ENCODE measurements at places on chromosomes 2 and 18.

DNA sequence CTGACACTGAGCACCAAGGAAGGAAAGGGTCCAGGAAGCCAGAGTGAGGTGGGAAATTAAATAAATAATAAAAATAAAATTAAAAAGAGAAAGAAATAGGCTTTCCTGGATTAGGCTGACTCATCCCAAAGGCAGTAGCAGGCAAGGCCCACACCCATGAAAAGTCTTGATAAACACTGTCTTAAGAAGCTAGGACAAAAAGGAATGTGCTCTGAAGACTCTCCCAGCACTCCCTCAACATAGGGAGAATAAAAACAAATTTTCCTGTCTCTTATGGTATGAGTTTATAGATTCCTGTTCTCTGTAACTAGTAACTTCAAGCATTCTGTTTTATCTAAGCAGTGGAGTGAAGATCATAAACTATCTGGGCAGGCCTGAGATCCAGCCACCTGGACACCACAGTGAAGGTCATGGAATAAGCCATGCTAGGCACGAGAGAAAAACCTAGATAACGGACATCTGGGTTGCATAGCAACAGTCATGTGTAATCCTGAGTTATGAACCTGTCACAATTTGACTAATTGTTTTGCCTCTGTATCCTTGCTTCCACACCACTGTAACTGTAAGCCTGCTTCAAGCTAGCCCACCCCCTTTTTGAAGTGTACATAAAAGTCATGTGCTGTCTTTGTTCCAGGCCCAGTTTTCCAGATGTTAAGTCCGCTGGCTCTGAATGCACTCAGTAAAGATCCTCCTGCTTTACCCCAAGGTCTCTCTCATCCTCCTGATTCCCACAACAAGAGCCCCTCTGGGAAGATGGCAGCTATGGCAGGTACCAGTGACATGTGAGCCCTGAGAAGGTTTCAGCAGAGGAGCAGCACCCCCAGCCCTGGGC is 107.8 kb downstream of the NDUFA10 start:
- no peak for DNase-seq

DNA sequence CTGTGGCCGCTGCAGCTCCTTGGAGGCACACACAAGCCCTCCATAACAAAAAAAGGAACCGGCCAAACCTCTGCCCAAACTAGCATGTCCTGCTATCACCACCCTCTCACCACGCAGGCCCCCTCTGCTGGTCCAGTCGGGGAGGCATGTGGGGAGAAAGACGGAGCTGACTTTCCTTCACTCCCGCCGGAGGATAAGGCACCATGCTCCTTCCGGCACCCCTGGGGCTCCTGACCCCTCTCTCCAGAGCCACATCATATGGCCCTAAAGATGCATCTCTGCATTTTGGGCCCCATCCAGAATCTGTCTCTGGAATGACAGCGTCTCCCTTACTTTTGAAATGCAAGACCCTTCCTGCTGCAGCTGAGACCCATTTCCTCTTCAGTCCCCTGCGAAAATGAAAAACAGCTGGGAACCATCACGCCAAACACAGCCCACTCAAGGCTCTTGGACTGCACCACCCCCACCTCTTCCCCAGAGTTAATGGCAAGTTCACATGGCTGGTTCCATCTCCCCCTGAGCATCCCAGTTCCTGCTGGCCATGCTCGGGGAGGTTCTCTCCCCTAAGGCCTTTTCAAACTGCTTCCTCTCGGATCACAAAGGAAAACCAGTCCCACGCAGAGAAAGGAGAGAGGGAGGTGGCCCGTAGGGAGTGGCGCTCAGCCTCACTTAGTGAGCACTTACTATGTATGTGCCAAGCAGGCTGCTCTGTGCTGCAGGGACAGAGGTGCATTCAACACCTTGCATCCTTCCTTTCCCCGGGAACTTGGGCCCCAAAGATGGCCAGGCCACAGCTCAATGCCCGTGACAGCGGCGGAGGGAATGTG is 35.2 kb upstream of the MLPH start:
- no peak for DNase-seq

DNA sequence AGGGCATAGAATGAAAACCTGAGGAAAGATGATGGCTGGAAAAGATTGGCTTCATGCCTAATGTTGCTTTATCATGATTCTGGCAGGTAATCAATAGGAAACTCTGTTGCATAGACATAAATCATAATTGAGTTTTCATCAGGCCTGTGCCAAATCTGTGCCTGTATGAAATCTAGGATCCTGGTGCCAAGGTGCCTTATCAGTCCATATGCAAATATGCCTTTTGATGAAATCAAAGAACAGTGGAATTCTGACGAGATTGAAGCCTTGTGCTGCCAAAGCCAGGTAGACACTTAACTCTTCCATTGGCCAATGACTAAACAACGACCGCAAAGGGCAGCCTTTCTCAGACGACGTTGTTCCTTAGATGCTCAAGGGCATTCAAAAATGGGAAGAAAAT is 170.0 kb upstream of the CRIM1 start:
- DNase-seq = no peak

- DNase-seq = peak; percentile 37
Measured at GRCh38 chr18:5879479-5879882, 15.8 kb downstream of the TMEM200C start.

DNA sequence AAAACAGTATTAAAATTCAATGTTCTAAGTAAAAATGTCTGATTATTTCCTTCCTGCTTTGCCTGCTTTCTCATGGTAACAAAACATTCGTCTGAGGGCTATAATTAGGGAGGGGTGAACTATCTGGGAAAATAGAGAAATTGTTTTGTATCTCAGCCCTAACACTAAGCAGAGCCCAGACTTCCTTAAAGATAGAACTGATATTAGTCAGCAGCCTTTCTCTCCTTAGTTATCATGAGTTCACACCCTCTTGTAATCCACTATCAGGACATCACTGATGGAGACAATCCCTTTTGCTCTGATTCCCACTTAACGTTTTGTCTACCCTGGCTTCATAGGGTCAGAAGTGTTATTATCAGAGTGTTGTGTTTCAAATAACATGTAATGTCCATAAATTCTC is 701.1 kb upstream of the ZEB2 start:
- DNase-seq = no peak

DNA sequence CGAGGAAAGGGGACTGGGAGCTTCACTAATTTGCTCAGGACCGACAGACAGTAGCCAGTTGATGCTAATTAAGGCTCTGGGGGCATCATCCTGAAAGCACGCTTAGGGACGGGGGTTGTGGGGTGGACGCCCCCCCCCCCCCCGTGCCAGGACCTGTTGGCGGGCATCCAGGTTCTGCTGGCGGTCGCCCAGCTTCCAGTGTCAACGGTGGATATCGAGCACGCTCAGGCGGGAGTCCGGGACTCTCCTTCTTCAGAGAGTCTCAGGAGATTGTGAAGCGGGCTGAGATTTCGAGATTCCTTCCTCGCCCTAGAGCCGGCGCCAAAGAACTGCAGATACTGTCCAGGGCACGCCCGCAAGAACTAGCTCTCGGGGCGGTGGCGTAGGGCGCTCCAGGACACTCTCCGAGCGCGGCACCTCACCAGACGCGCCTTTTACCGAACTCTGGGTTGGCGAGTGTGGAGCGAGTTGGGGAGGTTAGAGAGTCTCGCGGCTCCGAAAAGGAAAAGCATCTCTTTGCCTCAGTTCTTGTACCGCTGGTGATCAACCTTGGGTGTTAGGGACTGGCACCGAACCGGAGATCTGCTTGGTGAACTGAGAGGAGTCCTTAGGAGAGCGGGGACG is 5.6 kb downstream of the RAX start:
- DNase-seq = no peak

GRCh38 chr2:215787565-215788178 is 225.7 kb downstream of the MREG start:
- DNase-seq = no peak

DNA sequence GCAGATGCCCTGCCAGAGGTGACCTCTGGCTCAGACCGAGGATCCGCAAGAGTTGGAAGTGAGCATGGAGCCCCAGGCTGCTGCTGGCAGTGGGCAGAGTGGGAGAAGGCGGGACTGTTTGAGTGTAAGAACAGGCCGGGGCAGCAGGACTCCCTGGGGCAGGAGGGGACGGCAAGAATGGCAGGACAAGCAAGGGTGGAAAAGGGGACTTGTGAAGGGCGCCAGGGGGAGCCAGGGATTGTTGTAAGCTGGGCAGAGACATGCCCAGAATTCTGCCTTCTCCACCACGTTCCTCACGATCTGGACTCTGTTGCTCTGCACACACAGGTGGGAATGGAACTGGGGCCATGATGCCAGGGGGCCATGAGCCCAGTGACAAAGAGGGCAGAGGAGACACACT is 72.3 kb upstream of the TMEM200C start:
- DNase-seq = no peak

- DNase-seq = no peak
Measured at GRCh38 chr18:22411446-22411845, 6.3 kb downstream of the CTAGE1 start.

- no peak for DNase-seq
Measured at GRCh38 chr2:118525346-118525745, 322.1 kb downstream of the EN1 start.

DNA sequence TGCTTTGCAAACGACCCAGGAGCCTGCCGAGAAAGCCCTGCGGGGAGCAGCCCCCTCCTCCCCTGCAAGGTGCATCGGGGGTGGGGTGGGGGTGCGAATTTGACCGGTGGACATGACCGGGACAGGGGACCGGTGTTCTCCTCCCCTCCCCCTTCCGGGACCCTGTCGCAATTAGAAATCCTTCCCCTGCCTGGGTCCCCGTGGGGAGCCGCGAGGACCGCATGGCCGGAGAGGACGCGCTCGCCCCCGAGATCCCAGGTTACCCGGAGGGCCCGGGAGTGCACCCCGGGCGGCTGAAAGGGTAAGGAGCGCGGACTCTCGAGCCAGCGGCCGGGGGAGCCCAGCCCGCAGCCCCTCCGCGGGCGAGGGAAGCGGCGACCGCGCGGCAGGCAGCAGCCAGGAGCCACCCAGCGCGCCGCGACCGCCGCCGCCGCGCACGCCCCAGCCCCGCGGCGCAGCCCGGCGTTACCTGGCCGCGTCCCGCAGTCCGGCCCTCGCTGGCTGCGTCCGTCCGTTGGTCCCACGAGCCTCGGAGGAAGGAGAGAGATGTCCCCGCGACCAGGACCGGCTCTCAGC is 482 bp downstream of the DLGAP1 start:
- no peak for DNase-seq

- peak; percentile 78 for DNase-seq
Measured at GRCh38 chr2:176704282-176704858, 435.1 kb downstream of the MTX2 start.

DNA sequence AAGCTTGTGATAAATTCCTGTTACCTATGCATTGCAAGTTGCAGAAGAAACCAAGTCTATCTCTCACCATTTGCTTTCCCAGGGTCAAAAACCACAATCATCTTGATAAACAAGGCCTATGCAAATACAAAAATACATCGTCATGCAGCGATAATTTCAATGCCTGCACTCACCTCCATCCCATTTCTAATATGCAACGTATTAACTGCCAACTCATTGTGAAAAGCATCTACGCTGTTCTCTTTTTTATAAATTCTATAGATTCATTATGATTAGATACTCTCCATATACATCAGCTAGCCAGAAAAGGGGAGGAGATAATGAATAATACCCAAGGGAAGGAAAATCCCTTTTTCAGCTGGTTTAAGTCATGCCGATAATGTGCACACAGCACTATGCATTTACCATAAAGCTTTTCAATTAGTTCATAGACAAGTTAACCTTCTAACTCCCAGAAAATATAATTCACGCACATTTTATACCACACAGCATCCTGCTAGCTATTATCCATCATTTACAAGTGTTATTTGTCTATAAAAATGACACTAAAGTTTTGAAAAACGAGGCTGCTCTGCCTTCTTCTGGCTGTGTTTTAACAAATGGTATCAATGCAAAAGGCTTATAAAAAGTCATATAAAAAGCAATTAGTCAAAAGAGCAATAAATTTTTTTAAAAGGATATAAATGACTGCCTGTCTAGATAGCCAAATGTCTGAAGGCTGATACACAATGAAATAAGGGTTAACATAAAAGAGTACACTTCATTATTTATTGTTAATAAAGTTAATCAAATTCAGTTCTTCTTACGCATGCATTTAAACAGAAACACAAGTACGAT is 77.6 kb downstream of the AFF3 start:
- DNase-seq = peak; percentile 13

DNA sequence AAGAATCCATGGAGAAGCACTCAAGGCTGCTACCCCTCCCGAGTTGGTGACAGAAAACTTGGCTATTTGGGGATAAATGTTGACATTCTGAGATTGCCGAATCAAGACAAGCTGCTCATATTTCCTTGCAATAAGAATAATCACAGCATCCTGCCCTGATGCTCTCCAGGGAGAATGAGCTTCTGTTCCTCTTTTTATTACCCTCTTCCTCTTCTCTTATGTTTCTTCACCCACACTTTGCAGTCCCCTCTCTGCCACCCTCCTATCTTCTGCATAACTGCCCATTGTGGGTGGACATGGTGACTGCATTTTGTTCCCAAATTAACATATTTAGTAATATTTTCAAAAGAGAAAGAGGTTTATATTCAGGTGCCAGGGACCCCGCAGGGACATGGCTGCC is 11.9 kb upstream of the MSGN1 start:
- no peak for DNase-seq

DNA sequence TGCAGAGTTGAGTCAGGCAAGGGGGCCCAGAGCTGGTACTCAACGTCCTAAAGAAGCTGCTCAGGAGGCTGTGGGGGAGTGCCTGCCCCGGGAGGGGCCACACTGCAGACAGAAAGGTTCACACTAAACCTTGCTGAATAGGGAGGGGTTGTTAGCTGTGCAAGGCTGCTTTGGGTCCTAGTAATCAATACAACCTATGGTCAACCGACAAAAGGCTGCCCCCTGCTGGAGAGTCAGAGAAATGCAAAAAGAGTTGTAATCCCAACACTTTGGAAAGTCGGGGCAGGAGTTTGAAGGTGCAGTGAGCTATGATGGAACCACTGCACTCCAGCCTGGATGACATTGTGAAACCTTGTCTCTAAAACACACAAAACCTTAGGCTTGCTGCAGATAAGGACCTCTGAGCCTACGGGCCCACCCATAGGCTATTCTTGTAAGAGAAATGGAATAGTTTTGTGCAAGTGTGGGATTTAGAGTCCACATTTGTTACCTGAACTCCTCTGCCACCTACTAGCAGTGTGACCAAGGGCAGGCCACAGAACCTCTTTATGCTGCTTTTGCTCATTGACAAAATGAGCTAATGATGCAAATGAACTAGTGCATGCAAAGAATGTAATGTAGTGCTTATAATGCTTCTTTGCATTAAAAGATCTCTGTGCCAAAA is 81.5 kb downstream of the PRPF40A start:
- no peak for DNase-seq

- DNase-seq = no peak
Measured at GRCh38 chr2:129922571-129923264, 56.7 kb upstream of the RAB6C start.

- no peak for DNase-seq
Measured at GRCh38 chr18:38611036-38611964, 1045.7 kb upstream of the CELF4 start.
